ENCODE measurements at places on chromosomes 1 and 21.

DNA sequence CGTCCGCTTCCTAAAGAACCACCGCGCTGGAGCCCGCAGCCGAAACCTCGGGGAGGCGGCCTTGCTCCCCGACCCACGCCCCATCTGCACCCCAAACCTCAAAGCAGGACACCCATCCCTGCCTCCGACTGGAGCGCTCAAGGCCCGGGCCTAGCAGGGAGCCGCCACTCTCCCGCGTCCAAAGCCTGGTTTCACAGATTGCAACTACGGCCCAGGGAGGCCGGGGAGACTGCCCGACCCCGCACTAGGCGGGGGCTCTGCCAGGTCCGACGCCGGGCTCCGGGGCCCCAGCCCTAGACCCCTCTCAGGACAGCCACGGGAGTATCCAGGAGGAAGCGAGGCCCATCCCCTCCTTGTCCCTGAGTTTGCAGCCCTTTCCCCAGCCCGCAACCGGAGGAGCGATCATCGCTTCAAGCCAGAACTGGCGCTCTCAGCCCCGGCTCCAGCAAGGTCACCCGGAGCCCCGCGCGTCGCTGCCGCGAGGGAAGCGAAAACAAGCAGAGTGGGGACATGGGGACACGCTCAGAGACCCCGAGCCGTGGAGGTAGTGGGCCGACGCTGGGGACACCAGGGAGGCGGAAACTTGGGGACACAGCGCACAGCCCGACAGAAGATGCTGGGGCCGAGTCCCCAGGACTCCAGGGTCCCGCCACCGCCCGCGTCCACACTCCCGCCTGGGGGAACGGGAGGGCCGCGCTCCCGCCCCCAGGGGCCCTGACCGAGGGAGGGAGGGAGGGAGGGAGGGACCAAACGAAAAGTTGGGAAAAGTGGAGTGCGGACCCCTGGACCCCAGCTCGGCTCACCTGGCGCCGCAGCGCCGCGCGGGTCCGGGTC is 433 bp downstream of the TMEM200B start:
- no peak for DNase-seq

GRCh38 chr1:83763361-83764095 is 235.4 kb downstream of the TTLL7 start:
- DNase-seq: no peak

GRCh38 chr1:199073166-199073565 is 434.3 kb downstream of the PTPRC start:
- DNase-seq: no peak

DNA sequence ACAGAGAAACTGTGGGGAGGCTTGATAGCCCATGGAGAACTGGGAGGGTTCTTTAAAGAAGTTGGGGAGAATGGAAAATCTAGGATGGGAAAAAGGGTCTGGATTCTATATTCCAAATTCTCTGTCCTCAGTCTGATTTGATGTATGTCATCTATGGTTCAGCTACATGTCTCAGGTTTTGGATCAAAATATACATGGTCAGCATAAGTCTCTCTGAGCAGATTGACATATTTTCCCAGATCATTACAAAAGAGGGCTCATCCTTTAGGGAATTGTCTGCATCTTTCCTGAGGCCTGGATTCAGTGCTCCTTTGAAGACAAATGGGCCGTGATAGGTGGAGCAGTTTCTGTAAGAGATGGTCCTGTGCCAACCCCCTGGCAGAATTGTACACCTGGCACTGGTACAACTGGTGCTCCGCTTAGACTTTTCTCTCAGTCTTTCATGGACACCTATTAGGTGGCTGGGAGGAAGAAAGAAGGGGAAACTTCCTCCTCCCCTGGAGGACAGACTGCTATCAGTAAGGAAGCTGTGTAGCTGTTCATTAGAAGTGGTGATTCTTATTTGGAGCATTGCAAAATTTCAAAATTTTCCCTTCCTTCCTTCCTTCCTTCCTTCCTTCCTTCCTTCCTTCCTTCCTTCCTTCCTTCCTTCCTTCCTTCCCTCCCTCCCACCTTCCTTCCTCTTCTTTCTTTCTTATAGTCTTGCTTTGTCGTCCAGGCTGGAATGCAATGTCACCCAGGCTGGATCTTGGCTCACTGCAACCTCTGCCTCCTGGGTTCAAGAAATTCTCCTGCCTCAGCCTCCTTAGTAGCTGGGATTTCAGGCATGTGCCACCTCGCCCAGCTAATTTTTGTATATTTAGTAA is 26.1 kb upstream of the RGL1 start:
- DNase-seq: no peak

DNA sequence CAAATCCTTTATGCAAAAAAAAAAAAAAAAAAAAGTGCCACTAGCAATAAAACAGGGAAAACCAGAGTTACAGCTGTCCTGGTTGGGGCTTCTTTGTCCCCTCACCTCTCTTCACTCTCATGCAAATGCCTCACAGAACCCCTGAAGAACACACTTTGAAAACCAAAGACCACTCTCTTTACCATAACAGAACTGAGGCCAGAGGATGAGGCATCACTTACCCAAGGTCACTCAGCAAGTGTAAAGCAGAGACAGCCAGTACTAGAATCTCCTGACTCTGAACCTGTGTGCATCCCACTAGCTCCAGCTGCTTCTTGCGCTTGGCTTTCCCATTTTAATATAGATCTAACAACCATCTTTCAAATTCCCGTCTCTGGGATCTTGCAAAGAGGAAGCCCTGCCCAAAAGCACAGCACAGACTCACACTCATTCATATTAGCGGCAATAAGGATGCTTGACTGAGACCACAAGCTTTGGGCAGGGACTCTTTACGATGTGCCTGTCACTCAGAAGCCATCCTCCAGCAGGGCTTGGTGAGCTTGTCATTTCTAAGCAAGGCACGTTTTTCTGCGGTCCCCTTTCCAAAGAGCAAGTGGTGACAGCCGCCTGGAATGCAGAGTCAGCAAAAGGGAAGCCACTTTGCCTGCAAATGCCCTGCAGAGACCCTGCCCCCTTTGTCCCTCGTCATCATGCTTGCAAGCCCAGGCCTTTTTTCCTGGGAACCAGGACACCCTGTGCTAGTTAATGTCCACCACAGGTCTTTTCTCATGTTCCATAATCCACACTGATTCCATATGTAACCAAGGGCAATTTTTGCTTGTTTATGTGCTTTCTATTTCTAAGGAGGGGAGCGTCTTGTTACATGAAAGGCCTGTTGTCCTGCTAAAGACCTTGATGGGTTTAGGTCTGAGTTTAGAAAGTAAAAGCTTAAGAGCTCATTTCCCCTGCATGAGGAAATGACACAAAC is 76.5 kb upstream of the NFIA start:
- DNase-seq: no peak

- no peak for DNase-seq
These were observed 7.2 kb downstream of the ADPRS start for GRCh38 chr1:36095760-36096405.

GRCh38 chr1:53740621-53741105 is 1.7 kb upstream of the GLIS1 start:
- DNase-seq: no peak

GRCh38 chr1:174654560-174654959 is 206.8 kb downstream of the GPR52 start:
- no peak for DNase-seq

Measured in activated CD8-positive, alpha-beta memory T cell treated with anti-CD3 and anti-CD28 coated beads for 1 hour (primary cell).